ENCODE measurements at places on chromosomes 3 and 15.

GRCh38 chr3:169379496-169380090, 283.9 kb downstream of the MECOM start:
- no peak for DNase-seq

DNA sequence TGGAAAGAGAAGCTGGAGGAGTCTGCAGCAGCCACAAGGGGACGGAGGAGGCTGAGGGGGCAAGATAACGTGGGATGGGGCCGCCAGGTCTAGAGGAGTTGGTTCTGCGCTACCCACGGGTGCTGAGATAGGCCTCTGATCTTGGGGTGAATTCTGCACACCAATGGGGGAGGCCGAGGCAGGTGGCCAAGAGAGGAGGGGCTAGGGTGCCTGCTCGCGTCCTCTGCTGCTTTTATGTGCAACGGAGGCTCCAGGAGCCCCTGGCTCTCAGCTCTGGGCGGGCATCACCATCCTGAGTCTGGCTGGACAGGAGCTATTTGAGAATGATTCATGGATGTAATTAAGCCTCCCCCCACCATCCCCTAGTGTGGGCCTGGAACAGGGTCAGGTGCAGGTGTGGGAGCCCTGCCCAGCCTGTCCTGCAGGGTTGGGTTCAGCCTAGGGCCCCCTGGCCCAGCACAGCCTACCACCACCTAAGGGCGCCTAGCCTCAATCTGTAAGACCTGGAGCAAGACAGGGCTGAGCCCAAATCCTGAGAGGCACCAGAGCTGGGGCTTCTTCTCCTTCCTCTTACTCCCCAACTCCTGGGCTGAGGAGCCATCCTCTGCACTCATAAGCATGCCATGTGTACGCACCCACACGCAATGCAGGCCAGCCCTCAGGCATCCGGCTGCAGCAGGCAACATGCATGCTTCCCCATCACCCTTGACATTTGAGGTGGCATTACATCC, 32.3 kb upstream of the SEMA3F start:
- no peak for DNase-seq

GRCh38 chr15:39918688-39919385, 1.2 kb downstream of the GPR176 start:
- no peak for DNase-seq

DNA sequence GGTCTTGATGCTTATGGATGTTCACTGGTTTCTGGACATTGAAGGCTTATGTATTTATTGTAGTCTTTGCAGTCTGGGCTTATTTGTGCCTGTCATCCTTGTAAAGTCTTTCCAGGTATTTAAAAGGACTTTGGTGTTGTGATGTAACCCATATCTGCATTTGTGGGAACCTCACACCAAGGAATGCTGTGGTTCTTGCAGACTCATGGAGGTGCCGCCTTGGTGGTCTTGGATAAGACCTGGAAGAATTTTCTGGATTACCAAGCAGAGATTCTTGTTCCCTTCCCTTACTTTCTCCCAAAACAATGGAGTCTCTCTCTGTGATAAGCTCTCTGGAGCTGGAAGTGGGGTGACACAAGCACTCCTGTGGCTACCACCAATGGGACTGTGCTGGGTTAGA, 363.5 kb upstream of the NECTIN3 start:
- DNase-seq: no peak

DNA sequence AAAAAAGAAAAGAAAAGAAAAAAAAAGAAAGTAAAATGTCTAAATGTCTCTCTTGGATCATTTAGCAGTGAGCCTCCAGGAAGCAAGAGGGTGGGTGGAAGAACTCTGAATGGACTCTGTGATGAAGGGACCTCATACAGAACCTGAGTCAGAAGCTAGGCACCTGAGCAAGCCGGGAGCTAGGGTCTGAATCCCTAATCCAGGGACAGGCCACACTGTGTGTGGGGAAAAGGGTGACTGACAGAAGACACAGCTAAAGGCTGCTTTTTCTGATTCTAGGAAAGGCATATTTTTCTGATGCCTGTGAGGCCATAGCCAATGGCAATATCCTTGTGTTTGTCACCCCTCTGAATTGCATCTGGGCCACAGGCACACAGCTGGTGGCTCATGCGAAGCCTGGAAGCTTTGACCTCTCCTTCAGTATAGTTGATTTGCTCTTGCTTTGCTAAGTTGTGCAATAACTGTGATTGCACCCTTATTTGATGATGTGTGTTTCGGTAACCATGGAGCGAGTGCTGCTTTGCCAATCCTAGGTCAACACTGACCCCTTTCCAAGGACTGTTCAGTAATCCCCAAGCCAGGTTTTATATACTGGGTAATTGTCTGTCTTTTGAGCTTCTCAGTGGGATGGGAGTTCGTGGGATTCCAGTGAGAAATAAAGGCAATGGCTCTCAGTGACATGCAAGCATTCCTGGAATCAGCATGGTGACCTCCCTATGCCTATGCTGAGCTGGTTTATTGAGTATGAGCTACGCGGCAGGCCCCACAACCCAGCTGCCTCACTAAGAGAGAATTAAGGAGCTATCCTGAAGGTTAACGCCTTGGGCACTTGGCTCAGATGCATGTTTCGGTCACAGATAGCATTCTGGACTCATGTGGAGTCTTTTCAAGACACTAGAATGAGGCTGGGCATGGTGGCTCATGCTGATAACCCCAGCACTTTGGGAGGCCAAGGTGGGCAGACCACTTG, 49.0 kb upstream of the OSBPL11 start:
- no peak for DNase-seq

- DNase-seq: no peak
These were observed 38.9 kb downstream of the ANO10 start for GRCh38 chr3:43582866-43583265.

- DNase-seq: no peak
These were observed 35.5 kb upstream of the NR1I2 start for GRCh38 chr3:119746423-119746822.

DNA sequence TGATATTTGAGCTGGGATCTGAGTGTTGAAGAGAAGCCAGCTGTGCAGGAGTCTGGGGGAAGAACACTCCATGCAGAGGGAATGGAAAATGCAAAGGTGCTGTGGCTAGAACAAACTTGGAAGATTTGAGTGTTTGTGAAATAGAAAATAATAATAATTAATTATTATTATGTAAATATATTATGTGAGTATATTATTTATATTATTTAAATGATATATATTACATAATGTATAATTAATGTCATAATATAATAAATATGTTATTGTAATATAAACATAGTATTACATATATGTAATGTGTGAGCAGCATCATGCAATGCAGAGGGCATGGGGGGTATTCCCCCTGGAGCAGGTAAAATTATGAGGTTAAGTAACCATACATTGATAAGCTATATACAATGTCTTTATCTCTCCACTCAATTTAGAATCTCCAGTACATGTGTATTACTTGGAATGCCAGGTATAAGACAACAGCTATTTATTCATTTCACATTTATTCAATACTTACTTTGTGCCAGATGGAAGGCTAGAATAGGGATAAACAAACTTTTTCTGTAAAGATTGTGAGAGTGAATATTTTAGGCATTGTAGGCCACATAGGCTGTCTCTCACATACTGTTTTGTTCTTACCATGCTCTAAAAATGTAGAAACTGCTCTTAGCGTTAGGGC, 218.6 kb downstream of the MTHFS start:
- DNase-seq: no peak

DNA sequence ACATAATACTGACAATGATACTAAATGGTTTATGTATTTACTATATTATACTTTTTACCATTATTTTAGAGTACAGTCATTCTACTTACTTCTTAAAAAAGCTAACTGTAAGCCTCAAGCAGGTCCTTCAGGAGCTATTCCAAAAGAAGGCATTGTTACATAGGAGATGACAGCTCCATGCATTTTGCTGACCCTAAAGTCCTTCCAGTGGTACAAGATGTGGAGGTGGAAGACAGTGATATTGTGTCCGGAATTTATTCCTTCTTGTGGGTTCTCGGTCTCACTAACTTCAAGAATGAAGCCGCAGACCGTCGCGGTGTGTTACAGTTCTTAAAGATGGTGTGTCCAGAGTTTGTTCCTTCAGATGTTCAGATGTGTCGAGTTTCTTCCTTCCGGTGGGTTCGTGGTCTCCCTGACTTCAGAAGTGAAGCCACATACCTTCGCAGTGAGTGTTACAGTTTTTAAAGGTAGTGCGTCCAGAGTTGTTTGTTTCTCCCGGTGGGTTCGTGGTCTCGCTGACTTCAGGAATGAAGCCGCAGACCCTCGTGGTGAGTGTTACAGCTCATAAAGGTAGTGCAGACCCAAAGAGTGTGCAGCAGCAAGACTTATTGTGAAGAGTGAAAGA, 20.9 kb downstream of the AVEN start:
- DNase-seq: no peak

DNA sequence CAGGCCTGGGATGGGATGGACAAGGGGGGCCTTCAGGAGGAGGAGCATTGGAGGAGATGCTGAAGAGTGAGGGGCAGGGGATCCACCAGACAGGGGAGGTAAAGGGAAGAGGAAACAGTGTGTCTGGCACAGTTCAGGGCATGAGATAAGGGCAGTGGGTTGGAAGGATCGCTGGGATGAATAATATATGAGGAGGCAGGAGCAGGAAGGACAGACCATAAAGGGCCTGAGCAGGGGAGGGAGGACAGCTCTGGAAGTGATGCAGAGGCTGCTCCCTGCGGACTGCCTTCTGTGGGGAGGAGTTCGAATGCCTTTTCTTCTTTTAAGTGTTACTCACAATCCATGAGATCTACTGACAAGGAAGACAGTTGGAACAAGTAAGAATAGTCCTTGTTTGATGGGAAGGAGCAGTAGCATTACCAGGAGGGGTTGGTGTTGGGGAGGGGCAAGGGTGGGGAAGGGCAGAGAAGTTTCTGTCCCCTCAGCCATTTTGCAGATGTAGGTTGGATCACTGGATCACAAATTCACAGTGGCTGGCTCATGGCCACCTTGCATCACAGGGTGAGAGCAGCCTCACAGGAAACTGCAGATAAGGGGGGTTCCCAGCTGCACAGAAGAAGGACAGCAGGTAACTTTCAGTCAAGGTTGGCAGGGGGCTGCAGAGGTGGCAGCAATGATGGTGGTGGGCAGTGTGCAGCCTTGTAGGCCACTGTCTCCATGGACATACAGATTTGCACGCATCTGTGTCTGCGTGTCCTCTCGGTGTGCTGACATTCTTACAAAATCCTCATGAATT, 91.9 kb upstream of the SNRPN start:
- no peak for DNase-seq

DNA sequence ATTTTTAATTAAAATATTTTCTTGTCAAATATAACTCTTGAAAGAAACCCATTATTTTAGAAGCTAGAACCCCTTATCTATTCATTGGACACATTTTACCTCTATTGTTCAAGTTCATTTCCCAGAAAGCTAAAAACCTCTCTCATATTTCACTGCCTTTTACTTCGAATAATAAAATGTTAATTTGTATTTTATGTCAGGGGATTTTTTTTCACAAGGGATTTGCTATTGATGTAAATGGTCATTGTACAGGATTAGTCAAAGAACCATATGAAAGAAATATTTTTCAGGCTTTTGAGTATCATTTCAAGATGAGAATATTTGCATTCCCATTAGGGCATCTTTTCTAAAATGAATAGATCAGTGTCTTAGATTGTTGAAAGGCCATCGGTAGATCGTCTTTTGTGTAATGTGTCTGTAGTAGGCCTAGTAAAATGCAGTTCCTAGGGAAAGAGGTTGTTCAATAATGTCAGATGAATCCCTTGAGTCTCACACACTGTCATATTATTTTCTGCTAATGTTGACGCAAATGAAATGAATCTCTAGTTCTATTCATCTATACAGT, 114.5 kb downstream of the ROBO1 start:
- DNase-seq: no peak

- no peak for DNase-seq
These were observed 169.6 kb downstream of the UACA start for GRCh38 chr15:70593795-70594194.

GRCh38 chr3:3307491-3307890, 128.0 kb upstream of the CRBN start:
- no peak for DNase-seq

DNA sequence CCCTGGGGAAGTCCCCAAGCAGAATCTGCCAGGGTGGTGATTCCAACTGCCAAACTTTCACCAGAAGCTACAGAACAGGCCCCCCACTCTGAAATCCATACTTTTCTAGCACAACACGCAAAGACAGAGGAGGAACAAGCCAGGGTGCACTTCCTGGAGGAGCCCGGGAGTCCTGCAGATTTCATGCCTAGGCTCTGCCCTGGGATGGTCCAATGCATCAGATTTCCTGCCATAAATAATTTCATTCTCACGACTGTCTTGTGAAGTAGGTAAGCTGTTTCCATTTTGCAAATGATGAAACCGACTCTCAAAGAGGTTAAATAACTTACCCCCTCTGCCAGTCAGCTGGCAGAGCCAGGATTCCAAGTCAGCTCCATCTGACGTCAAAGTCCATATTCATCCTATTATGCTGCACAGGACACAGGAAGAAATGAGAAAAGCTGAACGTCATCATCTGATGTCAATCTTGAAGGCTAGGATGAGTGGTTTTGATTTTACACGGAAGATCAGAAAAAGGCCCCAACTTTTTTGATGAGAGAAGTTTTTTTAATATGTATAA, 134.8 kb upstream of the IGF1R start:
- no peak for DNase-seq

DNA sequence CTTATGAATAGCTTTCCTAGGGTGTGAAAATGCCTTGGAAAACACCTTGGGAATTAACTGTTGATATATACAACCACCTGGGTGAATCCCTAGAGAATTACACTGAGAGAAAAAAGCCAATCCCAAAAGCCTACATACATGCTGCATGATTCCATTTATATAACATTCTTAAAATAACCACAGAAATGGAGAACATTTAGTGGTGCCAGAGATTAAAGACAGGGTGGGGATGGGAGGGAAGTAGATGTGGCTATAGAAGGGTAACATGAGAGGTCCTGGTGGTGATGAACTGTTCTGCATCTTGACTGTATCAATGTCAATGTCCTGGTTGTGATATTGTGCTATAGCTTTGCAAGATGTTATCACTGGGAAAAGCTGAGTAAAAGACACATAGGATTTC, 291.0 kb downstream of the CLSTN2 start:
- DNase-seq: no peak

GRCh38 chr3:140731440-140732119, 53.7 kb downstream of the TRIM42 start:
- no peak for DNase-seq

DNA sequence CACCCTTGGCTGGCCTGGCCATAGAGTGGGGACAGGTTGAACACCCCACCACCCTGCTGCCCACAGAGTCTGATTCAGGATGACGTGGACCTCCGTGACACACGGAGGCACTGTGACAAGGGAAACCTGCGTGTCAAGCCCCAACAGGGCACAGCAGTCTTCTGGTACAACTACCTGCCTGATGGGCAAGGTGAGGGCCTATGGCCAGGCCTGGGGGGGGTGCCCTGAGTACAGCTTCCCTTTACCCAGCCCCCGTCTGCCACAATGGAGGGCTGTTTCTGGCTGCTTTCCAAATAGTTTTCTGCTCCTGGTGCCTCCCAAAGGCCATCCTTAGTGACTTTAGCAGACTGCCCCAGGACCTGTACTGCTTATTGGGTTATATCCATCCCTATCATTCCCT, 1.2 kb upstream of the WDR6 start:
- no peak for DNase-seq

GRCh38 chr15:77991029-77991406, 86.5 kb downstream of the TBC1D2B start:
- no peak for DNase-seq
